Activated CD8-positive, alpha-beta memory T cell treated with anti-CD3 and anti-CD28 coated beads, Interleukin-2, amount 10 ng/mL, durations not matched to agents 7 days and 5 days (primary cell): ENCODE measurements at places on chromosomes 1 and 21. TPM values are rescaled to one million over a fixed set of nuclear protein-coding genes. Genes with fewer than 3 reads are reported as not detected.

Gene PROX1
- not detected for total RNA-seq

Gene HSF2BP
- total RNA-seq = 0.21 TPM

- no peaks in the 10 kb centered on the region for H3K27me3 ChIP-seq
- H3K4me3 ChIP-seq = no peak overlapping the region
- H3K4me1 ChIP-seq = no peaks in the 10 kb centered on the region
- H3K36me3 ChIP-seq = no peaks in the 10 kb centered on the region
- no peak overlapping the region for H3K27ac ChIP-seq
- DNase-seq = no peak
Measured at GRCh38 chr21:45388011-45388521, 16.9 kb upstream of the COL18A1 start.

GRCh38 chr1:90724361-90724760 is 7.3 kb upstream of the BARHL2 start:
- H3K4me3 ChIP-seq = peak overlapping the region; percentile 2
- peaks cover 98% of the 10 kb centered on the region for H3K27me3 ChIP-seq
- no peak for DNase-seq
- peaks cover 14% of the 10 kb centered on the region for H3K36me3 ChIP-seq

DNA sequence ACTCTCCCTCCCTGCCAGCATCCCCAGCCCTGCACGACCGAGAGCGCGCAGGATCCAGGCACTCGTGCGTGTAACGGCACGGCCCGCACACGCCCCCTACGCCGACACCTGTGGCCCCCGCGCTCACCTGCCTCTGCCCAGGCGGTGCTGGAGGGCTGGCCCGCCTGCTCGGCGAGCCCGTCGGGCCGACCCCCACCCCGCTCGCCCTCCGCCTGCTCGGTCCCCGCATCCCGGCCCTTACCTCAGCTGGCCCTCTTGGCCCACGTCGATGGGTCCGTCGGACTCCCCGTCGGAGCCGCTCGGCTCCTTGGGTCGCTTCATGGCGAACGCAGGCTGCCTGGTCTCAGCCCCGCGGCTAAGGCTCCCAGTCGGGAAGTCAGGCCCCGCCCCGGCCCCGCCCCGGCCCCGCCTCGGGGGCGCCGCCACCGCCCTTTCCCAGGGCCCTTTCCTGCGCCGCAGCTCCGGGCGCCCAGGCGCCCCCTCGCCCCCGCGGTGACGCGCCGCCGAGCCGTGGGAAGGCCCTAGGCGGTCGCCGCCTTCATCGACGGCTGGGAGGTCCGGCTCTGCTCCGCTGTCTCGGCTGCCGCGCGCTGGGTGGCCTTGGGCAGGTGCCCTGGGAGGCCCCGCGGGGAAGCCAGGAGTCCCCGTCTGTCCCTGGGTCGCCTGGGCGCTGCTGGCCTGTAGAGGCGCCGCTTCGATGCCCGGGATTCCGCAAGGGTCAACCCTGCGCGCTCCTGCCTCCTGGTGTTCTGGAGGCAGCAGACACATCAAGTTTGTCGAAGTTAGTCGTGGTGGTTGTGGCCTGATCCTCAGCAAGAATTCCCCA is at the start of gene HEYL:
TSS of gene HEYL (minus strand) at position 339 of the 826 bp plus-strand sequence. CDS start at position 321, 18 bp downstream.
- peak within 1 kb of the TSS; percentile 25 for H3K4me3 ChIP-seq
- no peaks in the 10 kb centered on the region for H3K36me3 ChIP-seq
- DNase-seq = peak; percentile 64
- no peak within 1 kb of the TSS for H3K27ac ChIP-seq
- H3K27me3 ChIP-seq = peaks cover 59% of the 10 kb centered on the region

GRCh38 chr1:187854457-187854856 is 1025.7 kb downstream of the PLA2G4A start:
- no peaks in the 10 kb centered on the region for H3K36me3 ChIP-seq
- no peak for DNase-seq
- H3K27ac ChIP-seq = no peak overlapping the region
- no peaks in the 10 kb centered on the region for H3K27me3 ChIP-seq
